ENCODE measurements at places on chromosomes 3 and 15.

DNA sequence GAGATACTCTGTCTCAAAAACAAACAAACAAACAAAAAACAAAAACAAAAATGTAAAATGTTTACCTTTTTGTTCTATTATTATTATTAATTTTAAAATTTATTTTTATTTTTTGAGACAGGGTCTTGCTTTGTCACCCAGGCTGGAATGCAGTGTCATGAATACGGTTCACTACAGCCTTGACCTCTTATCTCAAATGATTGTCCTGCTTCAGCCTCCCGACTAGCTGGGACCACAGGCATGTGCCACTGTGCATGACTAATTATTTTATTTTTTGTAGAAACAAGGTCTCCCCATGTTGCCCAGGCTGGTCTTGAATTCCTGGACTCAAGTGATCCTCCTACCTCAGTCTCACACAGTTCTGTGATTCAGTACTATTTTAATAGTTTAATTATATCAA is 5.7 kb upstream of the SLC25A26 start:
- no peak for DNase-seq

DNA sequence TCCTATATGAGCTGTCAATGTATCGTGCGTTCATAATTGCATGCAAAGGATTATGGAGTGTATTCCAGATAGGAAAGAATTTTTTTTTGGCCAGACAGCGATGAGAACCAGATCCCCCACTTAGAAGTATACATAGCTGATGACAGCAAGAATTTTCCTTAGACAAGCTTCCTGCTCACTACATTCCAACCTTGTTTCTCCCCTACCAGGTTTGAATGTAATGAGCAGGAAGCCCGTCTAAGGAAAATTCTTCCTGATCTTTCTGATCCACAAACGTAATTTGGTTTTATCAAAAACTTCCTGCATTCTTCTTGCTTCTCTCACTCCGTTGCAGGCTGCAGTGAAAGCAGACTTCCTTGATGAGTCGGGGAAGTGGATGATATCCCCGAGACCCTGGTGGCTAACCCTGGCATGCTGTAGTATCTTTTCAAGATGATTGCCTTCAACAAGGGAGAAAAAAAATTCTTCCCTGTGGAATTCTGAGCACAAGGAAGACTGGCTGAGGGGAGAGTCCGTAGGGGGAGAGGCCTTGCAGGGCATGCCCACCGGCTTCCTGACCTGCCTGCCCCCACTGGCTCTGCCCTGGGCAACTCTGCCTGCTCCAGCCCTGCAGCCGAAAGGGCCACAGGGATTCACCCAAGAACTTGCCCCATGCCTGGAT is 243.1 kb downstream of the TLE3 start:
- DNase-seq = no peak

GRCh38 chr3:64251019-64251418 is 25.8 kb upstream of the PRICKLE2 start:
- no peak for DNase-seq

- DNase-seq = no peak
These were observed 113.0 kb downstream of the TP63 start for GRCh38 chr3:189744235-189744634.

- DNase-seq = no peak
These were observed 76.6 kb downstream of the CPN2 start for GRCh38 chr3:194274424-194275085.

DNA sequence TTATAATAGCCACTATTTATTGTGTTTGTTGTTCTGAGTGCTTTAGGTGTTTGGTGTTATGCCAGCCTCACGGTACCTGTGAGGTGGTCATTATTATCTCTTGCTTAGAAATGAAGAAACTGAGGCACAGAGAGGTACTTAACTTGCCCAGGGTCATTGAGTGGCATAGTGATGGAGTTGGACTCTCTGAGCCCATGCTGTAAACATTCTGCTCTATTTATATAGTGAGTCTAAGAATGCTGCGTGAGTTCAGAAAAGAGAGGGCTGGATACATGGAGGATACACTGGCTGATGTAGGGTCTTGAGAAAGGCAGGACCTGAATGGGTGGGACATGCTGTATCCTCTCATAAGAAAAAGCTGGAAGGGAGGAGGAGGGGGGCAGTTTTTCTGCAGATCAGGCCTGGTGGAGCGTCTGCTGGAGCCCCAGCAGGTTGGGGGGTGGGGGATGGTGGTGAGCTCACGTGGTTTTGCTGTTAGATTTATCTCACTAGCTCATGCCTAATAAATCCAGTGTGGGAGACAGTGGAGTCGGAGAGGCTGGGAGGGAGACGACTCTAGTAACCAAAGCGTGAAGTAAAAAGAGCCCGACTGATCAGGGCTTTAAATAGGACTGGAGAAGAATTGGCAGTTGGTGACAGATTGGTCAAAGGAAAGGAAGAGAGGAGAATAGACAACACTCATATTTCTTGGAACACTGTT is 16.0 kb downstream of the MED12L start:
- no peak for DNase-seq

- DNase-seq = no peak
These were observed 11.6 kb downstream of the ARPP19 start for GRCh38 chr15:52557274-52557641.

DNA sequence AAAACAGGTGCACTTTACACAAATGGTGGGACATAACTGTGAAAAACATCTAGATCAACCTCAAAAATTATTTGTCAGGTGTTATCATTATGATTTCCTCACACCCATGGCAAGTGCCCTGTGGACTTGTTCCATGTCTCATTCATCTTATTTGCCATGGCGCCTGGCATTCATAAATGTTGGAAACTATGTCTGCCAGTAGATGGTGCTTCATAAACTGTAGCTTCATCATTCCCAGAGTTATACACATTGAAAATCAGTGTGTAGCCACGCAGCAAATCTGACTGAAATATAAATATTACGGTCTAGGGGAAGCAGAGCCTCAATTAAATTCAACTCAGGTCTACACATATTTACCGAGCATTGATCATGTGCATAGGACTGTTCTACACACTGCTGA is 90.7 kb downstream of the IMPG2 start:
- DNase-seq = no peak

DNA sequence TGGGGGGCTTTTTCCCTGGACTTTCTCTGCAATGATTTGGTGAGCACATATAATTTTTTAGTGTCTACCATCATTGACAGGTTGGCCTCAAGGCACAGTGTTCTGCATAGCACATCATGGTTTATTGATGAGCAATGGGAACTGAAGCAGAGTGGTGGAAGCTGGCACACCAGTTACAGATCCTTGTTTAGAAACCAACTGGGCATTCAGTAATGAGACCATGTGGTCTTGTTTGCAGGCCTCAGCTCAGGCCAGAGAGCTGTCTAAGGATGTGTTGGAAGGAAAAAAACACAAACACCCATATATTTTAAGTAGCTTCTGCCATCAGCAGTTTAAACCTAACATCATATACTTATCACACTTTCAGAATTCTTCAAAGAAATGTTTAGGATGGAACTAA is 610.6 kb downstream of the ROBO1 start:
- no peak for DNase-seq

GRCh38 chr15:52757496-52757895 is 32.6 kb downstream of the ONECUT1 start:
- no peak for DNase-seq

GRCh38 chr3:180294282-180295027 is 257.7 kb upstream of the PEX5L start:
- DNase-seq = no peak

DNA sequence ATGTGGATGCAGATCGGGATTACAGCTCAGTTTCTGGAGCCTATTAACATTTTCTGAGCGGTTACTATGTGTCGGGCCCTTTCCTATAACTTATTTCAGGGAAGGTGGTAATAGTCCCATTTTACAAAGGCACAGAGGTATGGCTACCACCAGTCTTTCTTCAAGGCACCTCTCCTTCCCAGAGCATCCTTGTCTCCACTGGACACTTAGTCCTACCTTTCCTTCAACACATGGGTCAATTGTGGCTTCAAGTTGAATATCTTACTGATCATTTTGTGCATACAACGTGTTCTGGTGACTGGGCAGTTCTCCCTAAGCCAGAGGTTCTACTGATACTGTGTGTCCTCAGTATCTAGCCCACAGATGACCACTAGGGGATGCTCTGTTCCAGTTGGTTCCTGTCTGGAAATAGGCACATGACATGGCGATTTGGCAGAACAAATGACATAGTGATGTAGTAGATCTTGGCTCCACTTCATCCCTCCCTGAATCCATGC is 60.7 kb upstream of the CMTM8 start:
- peak; percentile 90 for DNase-seq

DNA sequence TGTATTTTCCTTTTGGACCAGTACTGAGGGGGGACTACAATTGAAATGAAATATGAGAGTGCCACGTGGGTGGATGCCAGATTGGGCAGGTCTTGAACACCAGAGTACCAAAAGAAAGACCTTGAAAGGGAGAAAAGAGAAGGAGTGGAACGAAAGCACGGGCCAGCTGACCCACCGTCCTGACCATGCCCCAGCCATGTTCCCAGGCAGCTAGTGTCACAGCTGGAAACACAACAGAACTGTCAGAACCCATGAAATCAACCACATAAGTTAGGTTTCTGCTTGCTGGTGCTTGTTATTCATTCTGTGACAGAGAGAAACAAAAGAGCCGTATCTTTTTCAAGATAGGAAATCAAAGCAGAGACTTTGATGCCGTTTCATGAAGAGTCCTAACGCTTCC is 268.8 kb downstream of the MEX3B start:
- no peak for DNase-seq

DNA sequence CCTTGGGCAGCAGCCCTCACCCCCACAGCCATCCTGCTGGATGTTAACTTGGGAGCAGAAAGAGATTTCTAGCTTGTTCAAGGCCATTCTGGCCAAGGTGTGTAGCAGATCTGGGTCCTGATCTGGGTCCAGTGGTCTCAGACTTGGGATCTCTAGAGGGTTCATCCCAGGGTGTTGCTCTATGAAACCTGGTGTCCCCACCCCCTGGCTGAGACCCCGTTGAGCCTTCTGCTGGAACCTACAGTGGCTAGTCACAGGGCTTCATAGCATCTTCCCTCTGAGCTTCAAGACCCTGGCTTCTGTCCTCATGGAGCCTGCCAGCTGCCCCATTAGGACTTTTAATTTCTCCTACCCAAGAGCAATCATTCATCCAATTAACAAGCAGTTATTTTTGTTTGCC is 64.3 kb downstream of the EPHB1 start:
- no peak for DNase-seq

DNA sequence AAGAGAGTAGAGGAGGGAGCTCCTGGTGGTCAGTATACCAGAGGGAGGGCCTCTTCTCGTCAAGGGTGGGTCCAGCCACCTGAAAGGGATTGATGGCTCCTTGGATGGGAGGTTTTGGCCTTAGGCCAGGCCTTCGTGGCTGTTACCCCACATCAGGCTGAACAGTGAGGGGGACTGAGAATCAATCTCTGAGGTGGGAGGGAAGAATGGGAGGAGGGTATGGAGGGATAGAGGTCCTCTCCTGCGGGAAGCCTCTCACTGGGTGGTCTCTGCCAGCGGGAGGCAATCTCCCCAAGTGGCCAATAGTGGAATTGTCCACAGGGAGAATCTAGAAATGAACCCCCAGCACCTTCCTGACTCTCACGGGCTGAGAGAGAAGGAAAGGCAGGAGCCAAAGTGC is 53.5 kb downstream of the BSN start:
- DNase-seq = no peak

DNA sequence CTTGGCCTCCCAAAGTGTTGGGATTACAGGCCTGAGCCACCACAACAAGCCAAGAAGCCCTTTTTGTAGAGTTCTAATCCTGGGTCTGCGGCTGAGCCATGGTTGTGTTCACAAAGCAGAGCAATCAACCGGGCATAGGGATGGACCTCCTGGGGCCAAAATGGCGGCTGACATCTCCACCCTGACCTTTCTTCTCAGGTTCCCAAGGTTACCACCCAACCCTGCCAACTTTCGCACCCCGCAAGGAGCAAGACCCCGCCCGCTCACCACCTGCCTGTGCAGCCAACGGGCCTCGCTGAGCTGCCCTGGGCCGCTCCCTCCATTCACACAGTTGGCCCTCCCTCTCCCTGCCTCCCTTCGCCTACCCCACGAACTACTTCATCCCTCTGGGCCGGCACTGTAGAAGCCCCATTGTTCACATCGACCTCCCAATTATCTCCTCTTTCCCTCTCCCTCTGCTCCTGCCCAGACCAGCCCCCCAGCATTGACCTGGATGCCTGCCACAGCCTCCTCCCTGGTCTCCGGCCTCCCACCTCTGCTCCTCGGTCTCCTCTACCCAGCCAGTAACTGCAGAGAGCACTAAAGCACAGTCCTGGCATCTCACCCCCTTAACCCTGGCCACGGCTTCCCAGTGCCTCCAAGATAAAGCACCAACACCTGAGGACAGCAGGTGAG is 62.0 kb upstream of the TFRC start:
- DNase-seq = no peak

GRCh38 chr3:77686560-77686959 is 646.7 kb downstream of the ROBO2 start:
- DNase-seq = no peak

GRCh38 chr15:70324001-70324974 is 226.6 kb upstream of the TLE3 start:
- no peak for DNase-seq

- DNase-seq = no peak
These were observed 177.5 kb upstream of the PFN2 start for GRCh38 chr3:150148227-150148626.

DNA sequence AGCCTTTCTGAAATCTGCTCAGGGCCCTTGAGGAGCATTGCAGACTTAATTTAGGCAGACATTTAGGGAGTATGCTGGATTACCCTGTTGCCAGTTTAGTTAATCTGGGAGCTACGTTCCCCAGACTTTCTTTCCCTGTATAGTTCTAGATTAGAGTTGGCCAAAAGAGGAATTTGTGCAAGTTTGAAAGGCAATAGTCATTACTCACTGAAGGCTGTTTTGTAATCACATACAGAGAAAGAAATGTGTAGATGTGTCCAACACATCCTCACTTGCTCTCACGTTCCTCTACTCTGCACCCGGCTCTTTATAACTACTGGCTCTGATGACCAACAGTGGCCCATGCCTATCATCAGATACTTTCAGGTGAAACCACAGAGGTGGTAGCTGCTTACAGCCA is 24.2 kb downstream of the MASP1 start:
- no peak for DNase-seq

GRCh38 chr3:118882353-118882947 is 152.2 kb downstream of the IGSF11 start:
- peak; percentile 45 for DNase-seq

DNA sequence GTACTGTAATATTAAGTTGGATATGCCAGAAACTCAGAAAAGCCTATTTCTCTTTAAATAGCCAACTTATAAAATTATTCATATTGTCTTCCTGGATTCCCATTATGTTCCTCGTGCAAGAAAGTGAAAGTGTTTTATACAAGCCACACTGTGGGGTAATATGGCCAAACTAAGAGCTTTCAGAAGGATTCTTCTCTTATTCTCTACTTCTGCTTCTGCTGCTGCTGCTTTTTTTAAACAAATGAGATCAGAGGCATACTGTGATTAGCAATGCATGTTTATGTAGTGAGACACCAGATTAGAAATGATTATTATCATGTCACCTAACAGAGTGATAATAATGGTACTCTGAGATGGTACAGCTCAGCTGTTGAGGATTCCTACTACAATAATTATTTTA is 1026.5 kb upstream of the CFAP20DC start:
- DNase-seq = no peak
